ENCODE measurements at places on chromosomes 2 and 18. TPM values are rescaled to one million over a fixed set of nuclear protein-coding genes. Genes with fewer than 3 reads are reported as not detected.

Gene MPP4
- 8.9 TPM for total RNA-seq

Gene CCDC148
- 0.18 TPM for total RNA-seq

Gene MAPK4
- total RNA-seq = not detected

Gene DUSP19
- total RNA-seq = 1.6 TPM

Gene HOXD4
- total RNA-seq = 2.8 TPM

Gene SPEG
- total RNA-seq = 0.63 TPM

Gene RBM43
- total RNA-seq = 2.8 TPM

Gene CIDEA
- 0.81 TPM for total RNA-seq

Gene PTH2R
- total RNA-seq = not detected

Gene AFG3L2
- total RNA-seq = 43.6 TPM

Gene LBX2
- total RNA-seq = 1.4 TPM

Gene ALLC
- total RNA-seq = not detected

Gene STPG4
- 0.09 TPM for total RNA-seq

Gene LOXL3
- 0.99 TPM for total RNA-seq
